ENCODE measurements at places on chromosomes 12 and 14. TPM values are rescaled to one million over a fixed set of nuclear protein-coding genes. Genes with fewer than 3 reads are reported as not detected.

The VRTN gene
- total RNA-seq, result not detected

The TRPV4 gene
- total RNA-seq, result not detected

The PDZRN4 gene
- total RNA-seq, result 3.6 TPM

The LRRC43 gene
- total RNA-seq, result not detected

The HSPA2 gene
- 0.15 TPM for total RNA-seq

The PAPLN gene
- total RNA-seq, result 18.0 TPM

The KLHL33 gene
- not detected for total RNA-seq

The MAP1LC3B2 gene
- 0.71 TPM for total RNA-seq

The LMNTD1 gene
- not detected for total RNA-seq

The GZMB gene
- total RNA-seq, result not detected

The TNS2 gene
- not detected for total RNA-seq

The TMPRSS12 gene
- not detected for total RNA-seq

The KERA gene
- total RNA-seq, result not detected

The DIO2 gene
- not detected for total RNA-seq

The BCAT1 gene
- 183 TPM for total RNA-seq

The GPRC5D gene
- total RNA-seq, result not detected

The NPAS3 gene
- 6.9 TPM for total RNA-seq

The ZNF385A gene
- total RNA-seq, result 12.2 TPM

The COQ10A gene
- 38.9 TPM for total RNA-seq

The OAS2 gene
- total RNA-seq, result 6.3 TPM

The POTEG gene
- total RNA-seq, result not detected

The INSM2 gene
- total RNA-seq, result 0.22 TPM

The LHX5 gene
- total RNA-seq, result not detected

The KRT85 gene
- total RNA-seq, result not detected

The ENDOU gene
- 1.2 TPM for total RNA-seq

The AQP6 gene
- total RNA-seq, result 0.79 TPM

The SOX5 gene
- total RNA-seq, result 15.2 TPM

The TAS2R42 gene
- total RNA-seq, result not detected

The DDIT3 gene
- total RNA-seq, result 73.3 TPM

The TAS2R13 gene
- total RNA-seq, result 8.9 TPM

The RNF41 gene
- 52.0 TPM for total RNA-seq

The OLR1 gene
- not detected for total RNA-seq

The GUCY2C gene
- total RNA-seq, result 0.48 TPM

The CLBA1 gene
- total RNA-seq, result 14.5 TPM

The ATG2B gene
- 60.8 TPM for total RNA-seq

The PRH2 gene
- not detected for total RNA-seq
